ENCODE measurements at places on chromosomes 5 and 9. TPM values are rescaled to one million over a fixed set of nuclear protein-coding genes. Genes with fewer than 3 reads are reported as not detected.

DNA sequence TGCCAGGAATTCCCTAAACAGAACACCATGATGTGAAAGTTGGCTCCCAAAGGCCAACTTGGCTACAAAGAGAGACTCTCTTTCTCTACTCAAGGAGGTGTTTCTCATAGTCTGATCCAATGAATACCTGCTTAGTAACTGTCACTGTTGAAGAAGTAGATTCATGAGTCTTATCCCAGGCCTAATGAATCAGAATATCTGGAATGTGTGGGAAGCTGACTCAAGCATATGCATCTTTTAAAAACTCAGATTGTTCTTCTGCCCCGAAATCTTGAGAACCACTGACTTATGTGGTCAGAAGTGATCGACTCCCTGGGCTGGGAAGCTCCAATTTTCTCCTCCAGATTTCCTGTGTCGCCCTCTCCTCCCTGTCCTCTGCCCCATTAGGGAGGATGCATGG, 345.6 kb downstream of the PLK2 start:
- H3K4me3 ChIP-seq, result no peak overlapping the region
- no peaks in the 10 kb centered on the region for H3K27me3 ChIP-seq
- H3K36me3 ChIP-seq, result no peaks in the 10 kb centered on the region

DNA sequence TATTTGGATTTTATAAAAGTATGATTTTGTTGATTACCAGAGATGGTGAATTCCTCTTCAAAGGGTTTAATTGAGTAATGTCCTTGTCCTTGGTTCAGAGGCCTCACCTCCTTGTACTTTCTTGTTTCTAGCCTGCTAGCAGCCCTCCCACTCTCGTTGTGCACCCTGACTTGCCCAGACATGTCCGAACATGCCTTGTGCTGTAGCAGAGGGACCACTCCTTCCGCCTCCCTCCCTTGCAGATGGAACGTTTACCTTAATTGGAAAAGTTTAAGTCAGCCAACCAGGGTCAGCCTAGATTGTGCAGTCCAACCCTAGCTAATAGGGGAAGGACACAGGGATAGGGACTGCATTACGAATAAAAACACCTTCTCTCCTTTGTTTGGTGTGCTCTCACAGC, 406.9 kb upstream of the NMUR2 start:
- no peak for DNase-seq
- H3K27ac ChIP-seq, result peak overlapping the region; percentile 40
- no peaks in the 10 kb centered on the region for H3K27me3 ChIP-seq
- no peak overlapping the region for H3K4me3 ChIP-seq
- H3K4me1 ChIP-seq, result no peaks in the 10 kb centered on the region

GRCh38 chr9:127572961-127573721, 38.9 kb upstream of the STXBP1 start:
- H3K27ac ChIP-seq, result no peak overlapping the region
- no peaks in the 10 kb centered on the region for H3K36me3 ChIP-seq
- no peaks in the 10 kb centered on the region for H3K4me1 ChIP-seq
- no peaks in the 10 kb centered on the region for H3K27me3 ChIP-seq

- no peak for DNase-seq
- peaks cover 55% of the 10 kb centered on the region for H3K27me3 ChIP-seq
- H3K4me3 ChIP-seq, result no peak overlapping the region
- H3K36me3 ChIP-seq, result no peaks in the 10 kb centered on the region
- no peak overlapping the region for H3K27ac ChIP-seq
Measured at GRCh38 chr5:77971776-77972468, 195.8 kb upstream of the TBCA start.

Gene GAS1
- 5.7 TPM for total RNA-seq

Gene PCDHB2
- 28.8 TPM for total RNA-seq

Gene SV2C
- total RNA-seq, result 0.24 TPM

Gene DIMT1
- 39.2 TPM for total RNA-seq

Gene GKAP1
- total RNA-seq, result 5.7 TPM

Gene HRH2
- 9.3 TPM for total RNA-seq

Measured in H1 (cell line).